ENCODE measurements at places on chromosomes 2 and 18.

DNA sequence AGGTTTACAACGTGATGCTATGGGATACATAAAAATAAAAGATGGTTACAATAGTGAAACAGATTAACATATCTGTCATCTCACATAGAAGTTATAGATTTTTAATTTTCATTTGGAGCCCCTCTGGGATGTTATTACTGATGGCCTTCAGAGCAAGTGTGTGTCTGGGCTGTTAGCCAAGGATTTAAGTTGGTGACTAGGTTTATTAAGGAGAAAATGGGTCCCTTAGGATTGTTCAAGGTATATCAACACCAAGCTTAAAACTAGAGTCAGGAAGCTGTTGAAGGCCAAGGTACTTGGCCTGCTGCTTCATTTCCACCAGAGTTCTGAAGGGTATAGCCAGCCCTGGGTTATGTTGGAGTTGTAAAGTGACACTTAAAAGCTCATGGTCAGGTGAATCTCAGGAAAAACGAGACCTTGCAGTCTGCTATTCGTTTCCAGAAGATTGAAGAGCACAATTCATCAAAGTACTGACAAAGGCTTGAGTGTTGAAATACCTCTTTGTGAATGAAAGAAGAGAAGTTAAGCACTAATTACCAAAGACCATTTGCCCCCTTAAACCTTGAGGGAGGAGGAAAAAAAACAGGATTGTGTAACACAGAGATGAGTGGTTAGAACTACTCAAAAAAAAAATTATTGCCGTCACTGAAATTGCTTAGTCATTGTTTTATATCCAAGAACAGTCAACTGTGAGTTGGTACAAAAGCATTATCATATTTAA, 48.4 kb downstream of the MAP2 start:
- no peak for DNase-seq

DNA sequence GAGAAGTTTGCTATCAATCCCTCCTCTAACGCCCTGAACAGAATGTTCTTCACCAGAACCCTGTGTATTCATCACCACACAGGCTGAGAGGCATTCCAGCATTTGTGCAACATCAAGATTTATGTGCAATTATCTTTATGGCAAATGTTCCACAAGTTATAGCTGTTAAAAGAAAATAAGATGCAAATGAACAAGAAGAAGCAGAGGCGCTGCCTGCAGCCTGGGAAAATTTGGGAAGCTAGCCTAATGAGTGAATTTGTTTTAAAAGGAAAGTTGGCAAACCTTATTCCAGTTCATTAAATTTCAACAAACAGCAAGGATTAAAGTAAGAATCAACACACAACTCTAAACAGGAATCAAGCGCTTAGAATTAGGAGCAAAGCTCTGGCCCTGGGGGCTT, 5.3 kb downstream of the TPO start:
- no peak for DNase-seq

- DNase-seq = no peak
Measured at GRCh38 chr18:68394705-68395104, 320.2 kb downstream of the TMX3 start.

GRCh38 chr2:2839782-2840531, 508.9 kb upstream of the MYT1L start:
- DNase-seq = no peak

DNA sequence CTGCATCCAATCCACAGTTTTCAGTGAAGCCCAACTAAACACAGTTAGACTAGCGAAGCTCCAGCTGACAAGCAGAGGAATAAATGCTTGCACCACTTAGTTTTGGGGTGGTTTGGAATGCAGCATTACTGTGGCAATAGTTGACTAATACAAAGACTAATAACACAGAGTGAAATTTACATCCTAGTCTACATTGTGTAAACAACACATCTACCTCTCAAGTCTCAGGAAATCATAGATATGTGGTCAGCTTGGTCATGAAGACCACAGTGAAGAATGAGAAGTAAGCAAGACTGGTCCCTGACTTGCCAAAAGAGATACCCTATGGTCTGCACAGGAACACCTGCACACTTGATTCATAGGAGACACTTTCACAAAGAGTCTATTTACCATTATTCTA, 155.1 kb upstream of the TANK start:
- no peak for DNase-seq

GRCh38 chr2:172096626-172097547, 5.8 kb downstream of the DLX2 start:
- DNase-seq = no peak

GRCh38 chr2:44212302-44212701, 43.6 kb downstream of the PPM1B start:
- DNase-seq = no peak

- no peak for DNase-seq
Measured at GRCh38 chr18:8959551-8960135, 142.9 kb upstream of the NDUFV2 start.

- DNase-seq = no peak
Measured at GRCh38 chr18:11689669-11690565, 853 bp downstream of the GNAL start.

DNA sequence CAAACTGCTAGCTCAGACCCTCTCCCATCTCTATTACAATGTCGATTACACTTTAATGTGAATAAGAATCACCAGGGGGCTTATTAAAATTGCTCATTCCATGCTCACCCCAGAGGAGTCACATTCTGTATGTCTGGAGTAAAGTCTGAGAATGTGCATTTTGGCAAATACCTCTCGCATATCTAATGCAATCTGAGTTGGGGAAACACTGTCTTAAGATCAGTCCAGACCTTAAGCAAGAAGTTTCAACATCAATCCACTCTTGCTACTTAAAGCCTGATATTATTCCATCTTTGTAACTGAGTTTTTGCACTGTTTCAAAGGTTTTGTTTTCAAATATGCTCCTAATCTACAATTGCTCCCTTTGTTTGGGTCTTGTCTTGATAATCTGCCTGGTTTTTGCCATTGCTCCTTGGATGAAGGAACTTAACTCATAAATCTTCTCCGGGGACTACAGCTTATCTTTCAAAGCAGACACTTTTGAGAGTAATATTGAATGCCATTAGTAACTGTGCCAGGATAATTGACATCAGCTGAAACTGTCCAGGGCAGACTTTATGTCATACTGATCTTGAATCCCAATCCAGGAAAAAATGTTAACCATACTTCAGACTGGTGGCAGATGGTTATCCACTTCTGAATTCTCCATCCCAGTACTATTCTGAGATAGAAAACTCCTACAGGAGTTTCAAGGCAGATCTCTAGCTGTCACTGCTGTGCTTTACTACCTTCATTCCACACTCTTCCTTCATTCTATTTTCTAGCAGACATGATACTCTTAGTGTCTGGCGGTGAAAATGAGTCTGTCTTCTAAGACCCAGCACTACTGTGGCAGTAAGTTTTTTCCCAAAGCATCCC, 200.9 kb downstream of the ERBB4 start:
- DNase-seq = no peak

DNA sequence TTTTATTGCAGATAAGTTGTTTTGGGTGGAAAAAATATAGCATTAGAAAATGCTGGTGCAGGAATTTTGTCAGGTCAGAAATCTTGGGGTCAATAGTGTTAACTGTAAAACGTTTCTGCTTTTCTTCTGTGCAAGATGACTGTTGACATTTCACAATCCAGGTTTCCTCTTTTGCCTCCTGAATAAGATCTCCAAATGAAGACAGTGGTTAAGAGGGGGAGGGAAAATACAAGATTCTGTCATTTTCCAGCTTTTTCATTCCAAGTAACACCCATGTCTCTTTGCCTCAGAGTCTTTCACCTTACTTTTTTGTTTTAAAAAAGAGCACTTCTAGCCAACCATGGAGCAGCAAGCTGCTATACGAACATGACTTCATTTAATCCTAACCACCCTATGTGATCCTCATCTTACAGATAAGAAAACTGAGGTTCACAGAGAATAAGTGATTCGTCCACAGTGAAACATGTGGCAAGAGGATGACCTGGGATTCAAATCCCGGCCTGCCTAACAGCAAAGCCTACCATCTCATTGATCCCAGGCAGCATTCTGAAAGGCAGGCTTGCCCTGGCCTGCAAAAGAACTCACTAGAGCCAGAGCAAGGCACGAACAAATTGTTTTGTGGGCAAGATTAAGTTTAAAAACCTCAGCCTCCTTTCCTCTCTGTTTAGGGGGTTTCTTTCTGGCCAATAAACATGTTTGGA, 3.0 kb downstream of the PLEK start:
- DNase-seq = no peak

GRCh38 chr2:106982350-106982749, 96.4 kb upstream of the ST6GAL2 start:
- no peak for DNase-seq

- no peak for DNase-seq
Measured at GRCh38 chr2:7609974-7610373, 692.8 kb downstream of the RNF144A start.

DNA sequence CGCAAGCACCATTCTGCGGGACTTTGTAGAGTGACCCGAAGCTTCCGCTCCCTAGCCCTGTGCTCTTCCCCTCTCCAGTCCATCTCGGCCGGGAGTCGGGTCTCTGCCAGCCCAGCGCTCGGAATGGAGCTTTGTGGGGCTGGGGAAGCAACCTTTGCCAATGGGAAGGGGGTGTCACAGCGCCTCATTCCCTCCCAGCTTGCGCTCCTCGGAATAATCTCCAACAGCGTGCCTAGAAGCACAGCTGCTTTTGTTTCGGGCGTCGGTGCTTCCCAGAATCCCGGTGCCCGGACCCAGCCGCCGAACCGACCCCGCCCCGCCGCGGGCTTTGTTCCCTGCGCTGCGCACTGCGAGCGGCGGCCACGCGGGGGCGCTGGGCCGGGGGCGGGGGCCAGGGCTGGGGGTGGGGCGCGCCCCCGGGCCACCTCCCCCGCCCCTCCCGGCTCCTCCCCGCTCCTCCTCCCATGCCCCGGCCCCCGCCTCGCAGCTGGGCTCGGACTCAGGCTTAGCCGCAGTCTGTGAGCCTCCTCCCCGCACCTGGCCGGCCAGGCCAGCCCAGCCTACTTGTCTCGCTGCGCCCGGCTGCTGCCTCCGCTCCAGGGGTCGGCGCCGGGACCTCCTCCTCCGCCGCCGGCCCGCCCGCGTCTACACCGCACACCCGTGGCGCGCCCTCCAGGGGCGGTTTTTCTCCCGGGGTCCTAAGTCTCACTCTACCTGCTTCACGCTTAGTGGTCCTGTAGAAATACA, 77.7 kb upstream of the SMAD2 start:
- DNase-seq = peak; percentile 6

DNA sequence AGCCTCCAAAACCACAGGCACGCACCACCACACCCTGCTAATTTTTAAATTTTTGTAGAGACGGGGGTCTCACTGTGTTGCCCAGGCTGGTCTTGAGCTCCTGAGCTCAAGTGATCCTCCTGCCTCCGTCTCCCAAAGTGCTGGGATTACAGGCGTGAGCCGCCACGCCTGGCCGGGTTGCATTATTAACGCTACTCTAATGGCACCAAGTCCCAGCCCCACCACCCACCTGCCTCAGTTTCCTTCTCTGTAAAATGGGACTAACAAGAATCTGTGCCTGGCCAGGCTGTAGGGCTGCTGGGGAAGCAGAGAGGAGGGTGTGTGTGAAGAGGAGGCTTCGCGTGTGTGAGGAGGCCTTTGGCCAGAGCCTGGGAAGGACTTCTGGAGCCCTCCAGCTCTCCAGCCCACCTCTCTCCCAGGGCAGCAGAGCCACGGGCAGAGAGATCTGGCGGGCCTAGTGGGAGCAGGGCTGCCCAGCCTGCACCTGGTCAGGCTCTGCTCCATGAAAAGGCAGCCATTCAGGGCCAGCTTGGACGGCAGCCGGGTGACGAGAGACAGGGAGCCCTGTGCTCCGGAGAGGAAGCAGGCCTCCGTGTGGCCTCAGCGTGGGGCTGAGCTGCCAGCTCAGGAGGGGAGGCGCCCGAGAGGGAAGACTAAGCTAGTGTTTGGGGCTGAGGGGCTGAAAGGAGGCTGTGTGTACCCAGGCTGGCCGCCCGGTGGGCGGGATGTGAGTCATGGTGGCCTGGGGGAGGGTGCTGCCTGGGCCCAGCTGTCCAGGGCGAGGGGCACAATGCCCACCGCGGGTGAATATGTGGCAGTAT, 7.4 kb upstream of the B3GNT7 start:
- no peak for DNase-seq

DNA sequence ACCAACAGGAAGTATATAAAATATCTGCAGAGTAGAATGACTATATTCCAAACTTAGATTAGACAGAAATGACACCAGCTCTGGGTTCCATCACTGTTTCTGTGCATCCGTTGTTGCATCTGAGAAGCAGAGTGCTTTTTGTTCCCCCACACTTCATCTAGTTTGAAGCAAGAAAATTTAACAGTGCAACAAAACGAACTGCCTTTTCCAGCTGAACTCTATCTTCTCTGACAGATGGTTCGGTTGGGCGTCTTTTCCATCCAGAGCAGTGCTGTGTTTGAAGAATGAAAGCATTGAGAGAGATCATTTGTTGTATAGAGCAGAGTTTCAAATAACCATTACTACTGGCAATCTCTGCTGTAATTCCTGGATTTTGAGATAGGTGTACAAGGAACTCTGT, 757.5 kb downstream of the DPP10 start:
- DNase-seq = no peak

DNA sequence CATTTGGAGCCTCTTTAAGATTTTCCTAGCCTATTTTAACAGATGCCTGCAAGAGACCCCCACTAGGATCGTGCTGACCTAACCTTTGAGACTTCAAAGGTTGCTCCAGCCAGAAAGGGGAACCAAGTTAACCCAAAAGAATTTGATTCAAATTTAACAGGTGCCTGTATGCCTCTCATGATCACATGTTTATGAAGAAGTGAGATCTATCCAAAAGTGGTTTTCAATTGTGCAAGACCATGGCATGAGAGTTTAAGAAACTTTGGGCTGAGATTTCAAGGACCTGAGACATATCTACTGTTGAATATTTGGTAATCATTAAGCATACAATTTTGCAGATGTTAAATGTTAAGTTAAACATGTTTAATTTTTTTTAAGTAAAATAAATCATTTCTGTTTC, 1.3 kb upstream of the RSAD2 start:
- DNase-seq = no peak

DNA sequence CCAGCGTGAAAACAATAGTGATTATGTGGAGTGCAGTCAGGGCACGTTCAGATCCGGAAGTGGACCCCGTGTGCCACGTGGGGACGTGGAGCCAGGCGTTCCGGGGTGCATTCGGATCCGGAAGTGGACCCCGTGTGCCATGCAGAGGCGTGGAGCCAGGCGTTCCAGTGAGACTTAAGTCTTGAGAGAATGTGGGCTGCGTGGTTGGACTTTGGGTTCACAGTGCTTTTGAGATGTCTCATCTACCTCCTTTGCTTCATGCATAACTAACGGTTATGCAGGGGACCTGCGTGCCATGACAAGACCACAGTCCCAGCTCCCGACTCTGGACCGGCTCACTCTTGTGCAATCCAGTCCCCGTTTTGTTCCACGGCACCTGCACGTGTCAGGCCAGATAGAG, 28.8 kb downstream of the CTDP1 start:
- no peak for DNase-seq
